ENCODE measurements at places on chromosomes 4 and X.

DNA sequence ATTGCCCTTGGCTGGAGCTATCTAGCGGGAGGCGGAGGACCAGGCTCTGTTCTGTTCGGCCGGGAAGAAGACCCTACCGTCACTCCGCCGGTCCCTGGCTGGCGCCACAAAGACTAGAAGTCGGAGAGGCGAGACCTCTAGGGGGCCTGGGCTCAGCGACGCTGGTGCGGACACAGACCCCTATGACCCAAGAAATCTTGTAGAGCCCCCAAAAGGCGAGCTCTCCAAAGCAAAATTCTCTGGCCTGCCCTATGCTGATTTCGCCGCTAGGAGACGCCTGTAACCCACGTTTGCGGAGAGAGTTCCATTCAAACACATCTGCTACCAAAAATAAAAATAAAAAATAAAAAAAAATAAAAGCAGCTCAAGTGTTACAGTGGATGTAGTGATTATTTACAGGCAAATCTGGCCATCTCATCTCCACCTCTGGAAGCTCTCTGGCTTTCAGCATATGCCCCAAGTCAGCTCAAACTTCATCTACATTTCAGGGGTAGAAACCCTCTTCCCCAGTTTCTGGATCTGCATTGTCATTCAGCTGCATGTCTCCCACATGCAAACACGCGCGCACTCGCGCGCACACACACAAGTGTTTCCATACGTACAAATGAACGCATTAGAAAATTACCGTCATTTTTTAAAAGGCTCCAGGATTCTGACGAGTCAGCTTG lies 2.4 kb upstream of the PCDH10 start:
- DNase-seq, result peak; percentile 93
- H3K4me1 ChIP-seq, result no peaks in the 10 kb centered on the region
- H3K27me3 ChIP-seq, result no peaks in the 10 kb centered on the region
- peak overlapping the region; percentile 37 for H3K4me3 ChIP-seq
- no peaks in the 10 kb centered on the region for H3K36me3 ChIP-seq
- no peak overlapping the region for H3K27ac ChIP-seq

GRCh38 chr4:155849042-155849441 lies 17.0 kb downstream of the ASIC5 start:
- no peak overlapping the region for H3K27ac ChIP-seq
- H3K36me3 ChIP-seq, result no peaks in the 10 kb centered on the region
- no peak overlapping the region for H3K4me3 ChIP-seq
- H3K4me1 ChIP-seq, result no peaks in the 10 kb centered on the region
- no peaks in the 10 kb centered on the region for H3K27me3 ChIP-seq
- DNase-seq, result no peak

GRCh38 chr4:20512985-20513384 lies 187.3 kb upstream of the PACRGL start:
- no peaks in the 10 kb centered on the region for H3K27me3 ChIP-seq
- H3K36me3 ChIP-seq, result no peaks in the 10 kb centered on the region
- H3K4me1 ChIP-seq, result no peaks in the 10 kb centered on the region

- H3K4me1 ChIP-seq, result no peaks in the 10 kb centered on the region
- H3K27ac ChIP-seq, result no peak overlapping the region
- H3K4me3 ChIP-seq, result no peak overlapping the region
- no peak for DNase-seq
Measured at GRCh38 chr4:107747748-107748486, 27.9 kb upstream of the PAPSS1 start.

- no peak overlapping the region for H3K27ac ChIP-seq
- DNase-seq, result peak; percentile 35
- no peaks in the 10 kb centered on the region for H3K36me3 ChIP-seq
- no peaks in the 10 kb centered on the region for H3K27me3 ChIP-seq
Measured at GRCh38 chrX:134163836-134164235, 73.1 kb upstream of the CCDC160 start.

GRCh38 chrX:48806081-48806480 lies 4.2 kb downstream of the HDAC6 start:
- H3K4me1 ChIP-seq, result no peaks in the 10 kb centered on the region
- no peaks in the 10 kb centered on the region for H3K27me3 ChIP-seq
- no peaks in the 10 kb centered on the region for H3K36me3 ChIP-seq
- no peak overlapping the region for H3K4me3 ChIP-seq
- DNase-seq, result no peak
- H3K27ac ChIP-seq, result no peak overlapping the region

DNA sequence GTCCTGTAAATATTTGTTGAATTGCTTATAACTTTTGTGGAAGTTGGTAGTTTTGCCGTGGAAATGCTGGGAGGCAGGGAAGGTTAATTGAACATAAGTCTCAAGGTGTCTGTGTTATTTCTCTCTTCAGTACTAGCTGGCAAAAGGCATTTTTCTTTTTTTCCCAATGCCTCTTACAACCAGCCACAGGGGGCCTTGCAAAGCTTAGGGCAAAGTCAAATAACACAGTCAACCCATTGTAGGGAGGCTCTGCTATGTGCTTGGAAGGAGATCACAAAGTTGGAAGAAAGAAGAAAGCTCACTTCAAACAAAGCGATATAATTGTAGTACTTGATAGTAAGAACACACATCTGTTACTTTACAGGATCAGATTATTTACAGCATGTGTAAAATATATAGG lies 802.6 kb downstream of the PDHA2 start:
- H3K36me3 ChIP-seq, result no peaks in the 10 kb centered on the region
- no peaks in the 10 kb centered on the region for H3K27me3 ChIP-seq
- H3K4me3 ChIP-seq, result no peak overlapping the region
- H3K4me1 ChIP-seq, result no peaks in the 10 kb centered on the region
- DNase-seq, result peak; percentile 52

DNA sequence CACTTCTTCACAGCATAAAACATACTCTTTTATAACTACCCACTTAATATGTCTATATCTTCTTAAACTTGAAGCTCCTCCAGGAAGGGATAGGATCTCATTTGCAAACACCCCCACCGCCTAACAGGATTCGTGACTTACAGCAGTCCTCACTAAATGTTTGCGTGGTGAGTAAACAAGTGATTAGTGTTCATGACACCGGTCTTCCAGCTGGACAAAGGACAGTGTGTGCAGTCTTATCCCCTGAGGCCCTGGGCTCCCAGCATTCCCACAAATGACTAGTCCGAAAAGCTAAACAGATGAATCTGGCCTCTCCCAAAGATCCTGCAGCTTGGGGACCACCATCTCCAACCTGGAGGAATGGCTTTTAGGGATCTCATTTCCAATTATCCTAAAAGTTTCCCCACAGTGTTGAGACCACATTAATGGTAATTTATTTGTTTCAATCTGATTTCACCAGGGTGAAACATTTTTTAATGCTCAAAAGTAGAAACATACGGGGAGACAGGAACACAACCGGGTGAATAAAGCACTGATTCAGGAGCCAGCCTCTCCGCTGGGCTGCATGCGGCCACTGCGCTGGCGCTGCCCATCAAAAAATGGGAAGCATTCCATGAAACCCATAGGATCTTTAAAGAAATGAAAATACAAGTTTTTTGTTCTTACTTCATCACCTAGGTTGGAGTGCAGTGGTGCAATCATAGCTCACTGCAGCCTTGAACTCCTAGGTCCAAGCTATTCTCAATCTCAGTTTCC lies 69.2 kb downstream of the HADH start:
- no peaks in the 10 kb centered on the region for H3K27me3 ChIP-seq
- H3K36me3 ChIP-seq, result no peaks in the 10 kb centered on the region
- no peak overlapping the region for H3K27ac ChIP-seq
- H3K4me3 ChIP-seq, result no peak overlapping the region
